ENCODE measurements at places on chromosomes 12 and 14.
A peak's percentile ranks its signal among the peaks of the same experiment; 100 is the strongest.

DNA sequence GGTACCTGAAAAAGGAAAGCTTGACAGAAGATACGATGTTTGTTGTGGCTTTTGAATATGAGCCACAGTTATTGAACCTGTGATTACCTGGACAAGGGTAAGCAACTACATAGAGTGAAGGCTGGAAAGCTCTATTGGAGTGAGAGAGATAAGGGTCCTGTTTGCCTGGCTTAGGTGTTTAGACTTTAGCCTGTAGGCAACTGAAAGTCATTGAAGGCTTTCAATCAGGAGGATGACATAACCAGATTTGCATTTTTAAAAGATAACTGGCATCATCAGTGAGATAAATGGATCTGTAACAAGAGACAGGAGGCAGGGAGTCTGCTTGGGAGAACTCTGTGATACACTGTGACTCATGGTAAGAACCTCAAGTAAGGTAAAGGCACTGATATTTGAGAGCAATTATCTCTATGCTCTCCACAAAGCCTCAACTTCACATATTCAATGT, 128.9 kb upstream of the SOX5 start:
- no peak for DNase-seq

GRCh38 chr14:74613211-74613914, 1.3 kb upstream of the LTBP2 start:
- no peak for DNase-seq

GRCh38 chr12:101806265-101806664, 24.5 kb downstream of the GNPTAB start:
- DNase-seq = no peak

GRCh38 chr14:49114161-49114893, 471.9 kb downstream of the RPS29 start:
- DNase-seq = no peak

DNA sequence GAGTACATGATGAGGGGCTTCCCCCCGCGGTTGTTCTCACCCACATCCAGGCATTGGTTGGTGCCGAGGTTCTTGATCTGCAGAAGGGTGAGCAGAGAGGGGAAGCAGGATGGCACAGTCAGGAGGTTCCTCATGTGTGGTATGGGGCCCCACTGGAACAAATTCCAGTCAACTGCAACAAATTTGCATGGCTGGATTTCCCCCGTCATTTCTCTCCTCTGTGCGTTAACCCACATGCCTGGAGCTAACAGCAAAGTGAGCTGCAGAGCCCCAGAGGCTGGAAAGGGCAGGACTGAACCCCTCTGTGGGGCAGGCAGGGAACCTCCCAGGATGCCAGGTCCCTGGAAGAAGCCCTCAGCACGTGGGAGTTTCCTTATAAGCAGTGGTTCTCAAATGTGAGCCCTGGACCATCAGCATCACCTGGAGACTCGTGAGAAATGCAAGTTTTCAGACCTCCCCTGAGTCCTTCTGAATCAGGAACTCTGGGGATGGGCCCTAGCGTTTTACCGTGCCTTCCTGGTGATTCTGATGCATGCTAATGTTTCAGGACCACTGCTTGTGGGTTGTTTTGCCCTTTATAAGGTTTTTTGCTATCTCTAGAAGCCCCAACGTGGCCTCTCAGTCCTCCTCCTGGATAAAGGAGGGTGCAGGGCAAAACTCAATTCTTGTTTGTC, 11.0 kb upstream of the CELA1 start:
- no peak for DNase-seq

GRCh38 chr12:94191811-94192210, 43.4 kb downstream of the PLXNC1 start:
- no peak for DNase-seq

GRCh38 chr12:91037276-91037675, 20.5 kb downstream of the KERA start:
- no peak for DNase-seq

GRCh38 chr14:102784892-102785594, 7.8 kb downstream of the TRAF3 start:
- no peak for DNase-seq

- DNase-seq = no peak
Measured at GRCh38 chr12:53492188-53492587, 7.1 kb downstream of the MAP3K12 start.

GRCh38 chr12:123062681-123063486, 82.4 kb downstream of the ARL6IP4 start:
- DNase-seq = peak; percentile 68

- no peak for DNase-seq
Measured at GRCh38 chr12:90244232-90244631, 535.6 kb upstream of the ATP2B1 start.

DNA sequence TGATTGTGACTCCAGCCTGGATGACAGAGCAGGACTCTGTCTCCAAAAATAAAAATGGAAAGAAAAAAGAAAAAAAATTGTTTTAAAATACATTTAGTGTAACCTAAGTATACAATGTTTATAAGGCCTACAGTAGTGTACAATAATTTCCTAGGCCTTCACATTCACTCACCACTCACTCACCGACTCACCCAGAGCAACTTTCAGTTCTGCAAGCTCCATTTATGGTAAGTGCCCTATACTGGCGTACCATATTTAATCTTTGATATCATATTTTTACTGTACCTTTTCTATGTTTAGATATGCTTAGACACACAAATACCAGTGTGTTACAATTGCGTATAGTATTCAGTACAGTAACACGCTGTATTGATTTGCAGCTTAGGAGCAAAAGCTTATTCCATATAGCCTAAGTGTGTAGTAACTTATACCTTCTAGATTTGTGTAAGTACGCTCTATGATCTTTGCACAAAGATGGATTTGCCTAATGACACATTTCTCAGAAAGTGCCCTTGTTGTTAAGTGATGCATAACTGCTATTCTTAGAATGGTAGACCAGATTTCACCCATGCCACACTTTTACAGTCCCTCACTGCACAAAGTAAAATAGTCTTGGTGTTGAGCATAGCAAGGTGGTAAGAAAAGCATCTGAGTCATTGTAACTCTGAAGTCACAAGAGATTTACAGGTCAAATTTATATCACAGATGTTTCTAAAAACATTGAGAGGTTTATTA, 151.9 kb downstream of the LRRK2 start:
- DNase-seq = no peak

GRCh38 chr14:23147676-23148075, 28.6 kb upstream of the CEBPE start:
- DNase-seq = no peak

- DNase-seq = no peak
Measured at GRCh38 chr12:33222357-33222756, 217.3 kb downstream of the SYT10 start.

GRCh38 chr14:24847568-24848095, 202.3 kb downstream of the STXBP6 start:
- DNase-seq = no peak

- DNase-seq = no peak
Measured at GRCh38 chr14:58861586-58861985, 223.8 kb downstream of the DACT1 start.

DNA sequence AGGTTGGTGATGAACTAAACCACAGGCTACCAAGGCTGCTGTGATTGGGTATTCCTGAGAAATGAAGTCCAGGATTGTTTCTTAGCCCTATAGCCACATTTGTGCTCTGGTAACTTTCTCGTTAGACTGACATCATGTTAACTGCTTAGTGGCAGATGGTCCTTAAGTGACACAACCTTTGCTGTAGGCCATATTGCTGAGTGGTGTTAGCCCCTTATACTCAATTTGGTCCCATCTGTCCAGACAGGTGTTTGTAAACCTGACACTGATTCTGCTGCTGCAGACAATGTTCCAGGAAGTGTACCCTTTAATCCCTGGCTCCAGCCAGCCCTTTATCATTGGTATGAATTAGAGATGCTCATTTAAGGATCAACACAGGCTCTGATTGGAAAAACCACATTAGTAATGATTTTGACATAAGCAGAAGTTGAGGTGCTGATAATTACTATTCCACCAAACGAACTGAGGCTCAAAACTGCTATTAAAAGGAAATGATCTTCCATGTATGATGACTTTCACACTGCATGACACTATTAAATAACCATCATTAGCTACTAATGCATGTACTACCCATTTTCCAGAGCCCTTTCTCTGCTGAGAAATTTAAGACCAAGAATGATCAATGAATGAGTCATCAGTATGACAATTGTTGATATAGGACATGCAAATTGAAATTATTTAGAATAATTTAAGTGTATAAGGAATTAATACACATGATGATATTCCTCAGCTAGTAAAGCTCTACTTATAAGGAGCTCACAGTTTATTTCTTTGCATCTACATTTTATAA, 3.6 kb upstream of the SSTR1 start:
- DNase-seq = no peak

GRCh38 chr14:92905667-92906066, 17.3 kb upstream of the CHGA start:
- no peak for DNase-seq

- DNase-seq = peak; percentile 100
Measured at GRCh38 chr12:57771873-57772428, at the start of gene METTL1. Gene METTL1, minus strand, starts transcription at chr12:57772105. Its CDS starts 22 bp downstream, at chr12:57772083.

DNA sequence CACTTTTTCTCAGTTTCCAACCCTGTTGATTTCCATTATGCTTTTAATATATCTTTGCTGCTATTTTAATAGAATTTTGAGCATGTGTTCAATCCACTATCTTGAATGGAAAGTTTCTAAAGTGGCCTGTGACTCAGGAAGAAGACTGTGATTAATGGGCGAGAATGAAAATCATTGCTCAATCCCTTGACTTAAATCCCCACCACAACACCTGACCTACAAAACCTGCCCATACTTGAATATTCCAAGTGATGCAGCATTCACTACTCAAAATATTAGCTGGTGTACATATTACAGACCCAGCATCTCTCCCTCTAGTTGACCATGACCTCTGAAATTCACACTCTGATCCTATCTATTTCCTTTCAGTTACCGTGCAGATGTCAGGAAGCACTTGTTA, 1.3 kb upstream of the OAS3 start:
- no peak for DNase-seq

DNA sequence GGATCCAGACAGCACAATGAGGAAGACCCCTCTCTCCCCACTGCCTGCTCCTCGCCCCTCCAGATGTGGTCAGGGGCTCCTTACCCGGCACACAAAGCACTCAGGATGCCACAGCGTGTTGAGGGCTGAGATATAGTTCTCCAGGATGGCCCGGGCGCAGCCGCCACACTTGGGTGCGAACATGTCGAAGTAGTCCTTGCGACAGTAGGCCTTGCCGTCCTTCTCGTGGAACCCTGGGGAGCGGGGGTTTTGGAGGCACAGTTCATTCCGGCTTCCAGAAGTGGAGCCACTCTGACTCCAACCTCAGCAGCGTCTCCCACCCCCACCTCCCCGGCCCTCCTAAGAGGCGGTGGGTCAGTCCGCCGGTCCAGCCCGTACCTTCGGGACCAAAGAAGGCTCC, 12.8 kb upstream of the RPLP0 start:
- DNase-seq = no peak
